ENCODE measurements at places on chromosomes 13 and 19. TPM values are rescaled to one million over a fixed set of nuclear protein-coding genes. Genes with fewer than 3 reads are reported as not detected.

GRCh38 chr13:106117035-106117434 lies 418.4 kb downstream of the EFNB2 start:
- DNase-seq: no peak

DNA sequence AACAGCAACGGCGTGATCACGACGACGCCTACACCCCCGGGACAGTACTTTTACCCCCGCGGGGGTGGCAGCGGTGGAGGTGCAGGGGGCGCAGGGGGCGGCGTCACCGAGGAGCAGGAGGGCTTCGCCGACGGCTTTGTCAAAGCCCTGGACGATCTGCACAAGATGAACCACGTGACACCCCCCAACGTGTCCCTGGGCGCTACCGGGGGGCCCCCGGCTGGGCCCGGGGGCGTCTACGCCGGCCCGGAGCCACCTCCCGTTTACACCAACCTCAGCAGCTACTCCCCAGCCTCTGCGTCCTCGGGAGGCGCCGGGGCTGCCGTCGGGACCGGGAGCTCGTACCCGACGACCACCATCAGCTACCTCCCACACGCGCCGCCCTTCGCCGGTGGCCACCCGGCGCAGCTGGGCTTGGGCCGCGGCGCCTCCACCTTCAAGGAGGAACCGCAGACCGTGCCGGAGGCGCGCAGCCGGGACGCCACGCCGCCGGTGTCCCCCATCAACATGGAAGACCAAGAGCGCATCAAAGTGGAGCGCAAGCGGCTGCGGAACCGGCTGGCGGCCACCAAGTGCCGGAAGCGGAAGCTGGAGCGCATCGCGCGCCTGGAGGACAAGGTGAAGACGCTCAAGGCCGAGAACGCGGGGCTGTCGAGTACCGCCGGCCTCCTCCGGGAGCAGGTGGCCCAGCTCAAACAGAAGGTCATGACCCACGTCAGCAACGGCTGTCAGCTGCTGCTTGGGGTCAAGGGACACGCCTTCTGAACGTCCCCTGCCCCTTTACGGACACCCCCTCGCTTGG lies 966 bp downstream of the JUNB start:
- peak; percentile 78 for DNase-seq

- DNase-seq: peak; percentile 35
These were observed 79.9 kb upstream of the GSX1 start for GRCh38 chr13:27712421-27712820.

- DNase-seq: no peak
These were observed 841.1 kb upstream of the PRR20A start for GRCh38 chr13:56299650-56300049.

The RFXAP gene
- total RNA-seq: 2.7 TPM

The ZBTB7A gene
- 32.5 TPM for total RNA-seq

The OR10H1 gene
- not detected for total RNA-seq

The PLIN5 gene
- 47.8 TPM for total RNA-seq

The ZNF100 gene
- 7.2 TPM for total RNA-seq

The SIGLECL1 gene
- total RNA-seq: not detected

The C19orf18 gene
- total RNA-seq: 2.0 TPM
